ENCODE measurements at places on chromosomes 6 and 20.

DNA sequence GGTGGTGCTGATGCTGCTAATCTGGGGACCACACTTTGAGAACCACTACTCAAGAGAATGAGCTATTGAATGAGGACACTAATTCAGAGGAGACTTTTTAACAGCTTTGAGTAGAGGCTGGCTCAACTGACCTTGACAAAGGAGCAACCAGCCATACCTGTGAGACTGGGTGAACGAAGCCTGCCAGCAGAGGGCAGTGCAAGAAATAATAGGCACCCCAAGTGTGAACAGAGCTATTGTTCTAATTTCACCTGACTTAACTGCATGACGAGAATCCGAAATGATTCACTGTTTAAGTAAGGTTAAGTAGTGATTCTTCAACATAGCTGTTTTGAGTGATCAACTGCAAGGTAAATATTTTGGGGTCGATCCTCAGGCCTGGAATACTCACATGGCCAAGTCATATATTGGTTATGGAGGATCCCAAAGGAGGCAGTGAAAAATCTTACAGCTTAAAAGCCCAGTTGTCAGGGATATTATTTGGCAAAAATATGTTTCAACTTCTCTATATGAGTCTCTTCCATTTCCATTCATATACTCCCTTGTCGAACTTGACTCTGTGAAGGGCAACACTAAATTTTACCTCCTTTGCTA lies 550.5 kb upstream of the MARCKS start:
- DNase-seq = no peak

- DNase-seq = no peak
Observed at GRCh38 chr6:311679-312220, 19.5 kb downstream of the DUSP22 start.

DNA sequence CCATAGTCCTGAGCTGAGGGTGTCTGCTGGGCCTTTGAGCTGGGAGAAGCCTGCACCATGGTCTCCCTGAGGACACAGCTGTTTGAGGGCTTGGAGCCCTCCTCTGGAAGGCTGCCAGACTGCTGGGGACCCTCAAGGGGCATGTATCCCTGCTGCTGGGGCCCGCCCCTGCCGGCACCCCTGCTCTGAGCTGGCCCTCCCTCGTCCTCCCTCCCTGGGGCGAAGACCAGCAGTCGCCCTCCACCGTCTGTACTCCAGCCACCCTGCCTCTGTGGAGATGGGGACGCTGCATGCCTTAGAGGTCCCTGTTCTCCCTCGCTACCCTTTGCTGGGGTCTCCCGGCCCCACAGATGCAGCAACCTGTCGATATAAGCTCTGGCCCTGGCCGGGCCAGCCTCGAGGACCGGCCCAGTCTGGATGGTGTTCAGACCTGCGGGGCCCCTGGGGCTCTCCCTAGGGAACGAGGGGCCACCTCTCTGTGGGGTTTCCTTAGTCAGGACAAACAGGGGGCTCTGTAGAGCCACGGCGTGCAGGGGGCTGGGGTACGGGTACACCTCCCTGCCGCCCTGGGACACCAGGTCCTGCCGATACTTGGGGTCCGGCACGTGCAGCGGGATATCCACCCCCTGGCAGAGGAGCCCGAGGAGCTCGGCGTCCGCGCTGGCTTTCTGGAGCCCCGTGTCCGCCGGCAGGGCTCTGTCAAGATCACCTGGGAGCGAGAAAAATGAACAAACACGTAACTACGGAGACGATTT lies 11.0 kb downstream of the DACT2 start:
- DNase-seq = no peak

DNA sequence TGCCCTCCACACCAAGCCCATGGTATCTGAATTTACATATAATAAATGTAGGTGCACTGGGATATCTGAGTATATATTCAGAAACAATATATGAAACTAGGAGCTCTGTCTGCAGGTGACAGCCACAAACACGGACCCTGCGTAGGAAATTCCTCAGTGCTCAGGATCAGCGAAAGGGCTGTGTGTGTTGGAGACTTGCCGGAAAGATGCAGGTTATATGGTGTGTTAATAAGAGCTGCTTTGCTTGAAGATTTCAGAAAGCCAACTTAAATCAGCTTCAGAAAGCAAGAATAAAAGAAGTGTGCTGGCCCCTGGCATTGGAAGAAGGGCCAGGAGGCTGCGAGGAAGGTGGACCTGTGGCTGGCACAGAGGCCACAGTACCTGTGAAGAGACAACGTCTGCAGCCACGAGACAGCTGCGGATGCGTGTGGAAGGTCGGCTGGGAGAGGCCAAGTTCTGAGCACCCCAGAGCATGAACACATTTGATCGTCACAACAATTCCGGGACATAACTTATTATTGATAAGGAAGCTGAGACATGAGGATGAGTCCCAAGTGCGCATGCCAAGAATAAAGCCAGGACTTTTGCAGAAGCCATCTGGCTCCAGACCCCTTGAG lies 183.2 kb downstream of the DLL1 start:
- no peak for DNase-seq

DNA sequence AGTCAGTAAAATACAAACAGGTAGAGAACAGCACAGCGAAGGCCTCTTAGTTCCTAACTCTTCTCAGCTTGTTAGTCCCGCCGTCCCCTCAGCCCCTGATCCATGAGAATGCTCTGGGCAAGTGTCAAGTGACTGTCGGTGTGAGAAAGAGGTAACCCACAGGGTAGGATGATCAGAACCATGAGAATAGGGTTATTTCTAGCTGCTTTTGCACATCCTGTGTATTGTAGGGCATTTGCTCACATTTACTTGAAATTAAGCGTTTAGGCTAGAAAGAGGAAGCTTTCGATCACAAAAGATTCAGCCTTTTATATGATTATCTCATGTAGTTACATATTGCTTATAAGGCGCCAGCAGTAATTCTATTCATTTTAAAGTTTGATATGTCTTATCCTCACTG lies 103.0 kb upstream of the PDE10A start:
- no peak for DNase-seq

GRCh38 chr20:24478584-24478983 lies 9.2 kb downstream of the SYNDIG1 start:
- DNase-seq = no peak

- peak; percentile 73 for DNase-seq
Observed at GRCh38 chr6:37483917-37484785, 15.5 kb downstream of the CCDC167 start.

DNA sequence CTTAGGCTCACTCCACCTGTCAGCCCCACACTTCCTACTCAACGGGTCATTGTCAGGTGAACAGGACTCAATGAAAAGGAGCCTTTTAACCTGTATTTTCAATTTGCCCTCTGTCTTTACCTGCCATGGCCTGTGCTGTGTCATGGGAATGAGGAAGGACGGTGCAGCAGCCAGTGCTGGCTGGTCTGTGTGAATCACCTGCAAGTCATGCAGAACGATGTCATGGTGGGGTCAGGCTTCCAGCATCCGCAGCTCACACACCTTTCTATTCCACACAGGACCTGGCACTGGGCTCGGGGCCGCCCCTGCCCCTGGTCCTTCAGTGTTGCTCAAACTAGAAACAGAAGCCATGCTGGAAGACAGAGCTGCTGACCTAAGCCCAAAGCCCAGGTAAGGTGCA lies 188.7 kb upstream of the GMDS start:
- DNase-seq = no peak

DNA sequence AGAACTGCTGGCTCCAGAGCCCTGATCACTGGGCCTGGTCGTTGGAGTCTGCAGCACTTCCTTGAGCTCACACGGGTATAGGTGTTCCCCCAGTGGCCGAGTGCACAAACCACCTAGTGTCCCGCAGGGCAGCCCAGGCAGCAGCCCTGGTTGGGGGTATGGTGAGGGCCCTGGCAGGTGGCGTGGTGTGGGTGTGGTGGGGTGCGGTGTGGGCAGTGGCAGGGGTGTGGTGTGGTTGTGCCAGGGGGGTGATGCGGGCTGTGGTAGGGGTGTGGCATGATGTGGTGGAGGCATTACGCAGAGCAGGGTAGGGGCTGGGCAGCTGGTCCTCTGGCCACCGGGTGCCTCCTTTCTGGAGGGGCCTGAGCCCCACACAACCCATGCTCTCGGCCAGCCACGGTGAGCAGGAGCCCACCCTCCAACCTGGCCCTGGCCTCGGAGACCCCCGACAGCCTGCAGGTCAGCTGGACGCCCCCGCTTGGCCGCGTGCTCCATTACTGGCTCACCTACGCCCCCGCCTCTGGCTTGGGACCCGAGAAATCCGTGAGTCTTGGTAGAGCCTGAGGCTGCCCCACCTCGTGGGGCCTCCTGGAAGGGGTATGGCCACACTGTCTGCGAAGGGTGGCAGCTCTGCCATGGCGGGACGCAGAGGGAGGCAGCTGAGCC lies 20.5 kb downstream of the COL20A1 start:
- no peak for DNase-seq

- no peak for DNase-seq
Observed at GRCh38 chr20:14488212-14488611, 150.8 kb upstream of the FLRT3 start.

DNA sequence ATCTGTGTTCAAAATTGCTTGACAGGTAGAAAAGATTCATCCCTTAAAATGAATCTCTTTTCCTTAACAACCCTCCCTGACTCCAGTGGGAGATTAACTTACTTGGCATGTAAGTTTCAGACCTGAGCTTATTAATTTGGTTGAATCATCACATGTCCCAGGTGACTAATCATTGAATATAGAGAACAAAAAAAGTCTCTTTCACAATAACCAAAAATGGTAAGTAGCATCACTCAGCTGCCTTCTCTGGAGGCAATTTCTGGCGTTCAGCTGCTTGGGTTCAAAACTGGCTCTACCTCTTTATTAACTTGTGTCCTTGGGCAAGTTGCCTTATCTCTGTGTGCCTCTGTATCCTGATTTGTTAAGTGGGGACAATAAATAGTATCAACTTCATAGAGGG lies 2.9 kb downstream of the C6orf141 start:
- DNase-seq = no peak

DNA sequence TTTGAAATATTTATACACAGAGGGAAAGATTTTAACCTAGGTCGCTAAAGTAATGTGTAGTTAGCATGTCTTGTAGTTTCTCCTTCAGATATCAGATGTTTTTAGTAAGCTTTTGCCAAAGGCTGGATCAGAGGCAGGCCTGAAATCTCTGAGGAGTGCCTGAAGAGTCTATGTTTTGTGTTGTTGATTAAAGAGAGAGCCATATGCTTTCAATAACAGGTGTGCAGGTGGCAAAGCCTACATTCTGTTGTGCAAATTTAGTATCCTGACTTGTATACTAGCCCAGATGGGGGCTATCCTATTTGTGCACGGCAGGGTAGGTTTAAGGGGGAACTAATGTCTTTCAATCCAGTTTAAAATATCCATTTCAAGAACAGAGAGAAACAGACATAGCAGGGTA lies 167.1 kb upstream of the ATXN1 start:
- DNase-seq = no peak

DNA sequence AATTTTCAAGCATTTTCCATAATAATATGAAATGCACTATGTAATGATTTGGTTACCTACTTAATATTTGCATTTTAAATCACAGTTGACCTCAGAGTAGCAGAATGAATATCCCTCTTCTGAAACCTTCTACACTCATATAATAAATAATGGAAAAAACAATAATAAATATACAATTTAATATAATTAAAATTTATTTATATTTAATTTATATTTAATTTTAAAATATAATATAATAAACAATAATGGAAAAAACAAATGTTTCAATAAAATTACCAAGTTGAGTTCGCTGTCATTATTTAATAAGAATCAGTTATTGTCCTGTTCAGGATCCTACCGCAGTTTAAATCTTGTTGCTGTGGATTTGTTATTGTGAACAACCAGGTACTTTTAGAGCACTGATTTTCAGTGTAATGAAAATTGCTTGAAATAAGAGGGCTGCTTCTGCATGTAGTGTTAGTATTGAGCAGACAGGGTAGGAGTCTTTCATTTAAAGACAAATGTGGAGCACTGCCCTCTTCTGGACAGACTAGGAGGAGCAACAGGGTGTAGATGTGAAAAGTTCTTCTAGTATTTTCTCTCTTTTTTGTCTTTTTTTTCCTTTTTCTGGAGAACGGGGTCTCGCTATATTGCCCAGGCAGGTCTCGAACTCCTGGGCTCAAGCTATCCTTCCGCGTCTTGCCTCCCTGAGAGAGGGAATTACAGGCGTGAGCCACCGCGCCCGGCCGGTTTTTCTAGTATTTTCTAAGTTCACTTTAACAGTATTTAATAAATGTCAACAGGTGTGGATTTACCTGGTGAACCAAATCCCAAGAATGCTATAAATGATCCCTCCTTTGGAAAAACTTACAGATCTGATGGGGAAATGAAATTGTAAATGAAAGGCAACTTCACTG lies 13.6 kb downstream of the TRAPPC3L start:
- DNase-seq = no peak

GRCh38 chr20:61950641-61951071 lies 115.0 kb downstream of the TAF4 start:
- no peak for DNase-seq

DNA sequence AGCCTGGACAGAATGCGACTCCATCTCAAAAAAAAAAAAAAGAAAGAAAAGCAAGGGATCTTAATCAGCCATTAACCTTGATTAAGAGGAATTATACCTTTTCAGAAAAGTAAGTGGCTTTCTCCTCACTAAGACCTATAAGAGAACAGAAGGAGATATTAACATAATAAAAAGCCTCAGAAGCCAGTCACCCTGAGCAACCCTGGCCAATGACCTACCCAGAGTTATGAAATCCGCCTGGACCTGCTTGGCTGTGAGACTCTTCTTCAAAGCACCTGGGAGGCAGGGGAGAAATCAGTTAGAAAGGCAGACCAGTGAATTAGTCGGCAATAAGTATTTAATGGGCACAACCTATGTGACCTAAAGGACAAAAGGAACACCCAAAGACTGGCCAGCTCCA lies 32.7 kb upstream of the C20orf203 start:
- DNase-seq = no peak

DNA sequence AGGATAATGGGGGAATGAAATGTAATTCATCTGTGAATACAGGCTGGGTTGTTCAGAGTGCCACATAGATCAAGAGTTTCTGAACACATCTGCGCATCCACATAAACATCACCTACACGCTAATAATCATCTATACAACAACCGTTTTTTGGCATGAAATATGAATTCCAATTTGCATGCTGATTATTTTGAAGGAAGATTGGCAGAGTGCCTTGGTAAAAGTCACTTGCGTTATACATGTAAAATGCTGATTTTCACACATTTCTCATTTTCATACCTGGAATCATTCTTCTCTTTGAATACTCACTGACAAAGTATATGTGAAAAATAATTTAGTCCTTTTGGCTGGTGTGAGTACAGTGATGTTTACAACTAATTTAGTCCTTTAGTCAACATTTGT lies 17.7 kb downstream of the COL9A1 start:
- no peak for DNase-seq

Data from stimulated activated CD4-positive, alpha-beta T cell treated with anti-CD3 and anti-CD28 coated beads, Interleukin-15, amount 100 ng/mL, for 1 hour (primary cell).